Renal cortical epithelial cell (primary cell): ENCODE measurements at places on chromosomes 4 and X. TPM values are rescaled to one million over a fixed set of nuclear protein-coding genes. Genes with fewer than 3 reads are reported as not detected.

- no peak for DNase-seq
Measured at GRCh38 chr4:185878633-185879032, 66.6 kb upstream of the SORBS2 start.

GRCh38 chr4:146095091-146095690, 80.3 kb upstream of the LSM6 start:
- DNase-seq, result peak; percentile 70

DNA sequence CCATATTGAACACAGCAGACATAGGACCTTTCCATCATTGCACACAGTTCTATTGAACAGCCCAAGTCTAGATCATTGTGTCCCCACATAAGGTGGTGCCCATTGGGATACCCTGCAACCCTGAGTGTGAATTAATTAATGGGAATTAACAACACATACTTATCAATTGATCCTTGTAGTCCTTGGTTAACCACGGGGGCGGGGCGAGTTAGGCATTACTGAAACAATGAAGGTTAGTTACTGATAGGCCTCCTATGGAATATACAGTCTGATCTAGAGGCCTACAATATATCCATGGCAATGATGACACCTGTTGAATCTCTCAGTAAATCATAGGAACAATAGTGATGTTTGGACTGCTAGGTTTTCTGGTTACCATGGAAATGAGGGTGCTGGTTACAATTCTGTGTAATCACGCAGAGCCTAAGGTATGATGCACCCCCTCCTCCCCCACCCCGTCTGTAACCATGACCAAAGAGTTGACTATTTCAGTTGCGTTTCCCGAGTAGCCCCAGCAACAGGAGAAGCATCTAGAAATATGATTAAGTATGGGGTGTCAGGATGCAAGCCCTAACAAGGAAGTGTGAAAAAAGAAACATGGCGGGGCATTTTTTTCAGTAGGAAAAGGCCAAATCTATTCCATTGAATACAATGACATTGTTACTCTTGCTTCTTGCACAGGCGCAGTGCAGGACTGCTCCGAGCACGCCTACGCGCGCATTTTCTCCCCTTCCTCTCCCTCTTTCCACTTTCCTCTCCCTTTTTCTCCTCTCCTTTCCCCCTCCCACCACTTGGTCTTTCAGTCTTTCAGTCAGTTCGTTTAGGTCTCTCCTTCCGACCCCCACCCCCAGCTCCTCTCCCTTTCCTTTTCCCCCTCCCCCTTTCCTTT, 677 bp upstream of the NONO start:
- DNase-seq, result peak; percentile 73

DNA sequence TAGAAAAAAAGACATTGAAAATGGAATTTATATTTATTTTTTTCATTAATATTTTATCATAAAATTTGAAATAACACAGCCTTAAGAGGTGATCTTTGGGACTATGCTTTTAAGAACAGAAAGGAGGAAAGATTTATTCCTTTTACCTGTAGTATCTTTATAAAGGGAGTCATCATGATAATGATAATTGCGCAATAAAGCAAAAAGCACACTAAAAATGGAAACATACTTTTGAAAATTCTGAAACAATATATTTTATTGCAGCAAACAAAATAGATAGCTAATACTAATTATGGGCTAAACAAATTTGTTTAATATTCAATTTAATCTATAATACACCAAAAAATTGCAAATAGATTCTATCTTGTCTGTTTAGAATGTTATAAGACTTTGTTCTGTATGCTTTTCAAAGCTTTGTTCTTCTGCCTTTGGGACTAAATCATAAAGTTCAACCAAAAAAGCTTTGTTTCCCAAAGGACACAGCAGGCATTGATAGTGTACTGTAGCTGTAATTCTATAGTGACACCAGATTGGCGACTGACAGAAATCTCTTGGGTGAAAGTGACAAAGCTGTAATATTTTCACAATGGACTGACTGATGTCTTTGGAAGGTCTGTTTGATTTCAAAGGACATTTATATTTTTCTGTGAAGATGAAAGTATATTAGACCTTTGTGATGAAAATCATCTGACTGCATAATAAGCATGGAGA, 2156.6 kb upstream of the TENM3 start:
- DNase-seq, result no peak

DNA sequence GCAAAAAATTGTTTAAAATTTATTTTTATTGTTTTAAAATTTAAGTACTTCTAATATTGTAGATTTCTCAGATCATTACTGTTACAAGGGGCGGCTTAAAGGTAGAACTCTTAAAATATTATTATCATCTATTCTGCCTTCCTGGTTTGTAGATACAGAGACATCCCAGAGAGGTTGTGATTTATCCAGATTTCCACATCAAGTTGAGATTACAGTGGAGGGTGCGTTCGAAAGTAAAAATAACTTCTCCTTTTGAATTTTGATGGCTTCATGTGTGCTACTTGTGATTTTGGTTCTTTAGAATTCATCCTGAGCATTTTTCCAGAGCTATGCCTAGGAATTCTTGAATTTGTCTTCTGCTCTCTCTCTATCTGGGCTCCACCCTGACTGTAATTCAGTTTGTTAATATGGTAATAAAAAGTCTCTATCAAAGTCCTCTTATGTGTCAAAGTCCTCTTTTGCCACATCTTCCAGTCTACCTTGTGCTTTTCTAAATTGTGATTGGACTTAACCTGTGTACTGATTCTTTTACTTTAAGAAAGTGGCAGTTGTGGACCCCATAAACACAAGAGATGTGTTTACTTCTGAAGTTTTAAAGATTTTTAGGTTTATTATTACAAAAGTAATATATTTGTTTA, 37.2 kb downstream of the CLCN3 start:
- no peak for DNase-seq

- no peak for DNase-seq
Measured at GRCh38 chr4:152081024-152081423, 320.2 kb upstream of the GATB start.

MAGEA10 gene
- not detected in 2 replicates for total RNA-seq

SOWAHB gene
- 6.9 and 36.6 TPM in 2 replicates for total RNA-seq

IGFBP7 gene
- 1,261 and 4,753 TPM in 2 replicates for total RNA-seq
